ENCODE measurements at places on chromosomes 3 and 15.

DNA sequence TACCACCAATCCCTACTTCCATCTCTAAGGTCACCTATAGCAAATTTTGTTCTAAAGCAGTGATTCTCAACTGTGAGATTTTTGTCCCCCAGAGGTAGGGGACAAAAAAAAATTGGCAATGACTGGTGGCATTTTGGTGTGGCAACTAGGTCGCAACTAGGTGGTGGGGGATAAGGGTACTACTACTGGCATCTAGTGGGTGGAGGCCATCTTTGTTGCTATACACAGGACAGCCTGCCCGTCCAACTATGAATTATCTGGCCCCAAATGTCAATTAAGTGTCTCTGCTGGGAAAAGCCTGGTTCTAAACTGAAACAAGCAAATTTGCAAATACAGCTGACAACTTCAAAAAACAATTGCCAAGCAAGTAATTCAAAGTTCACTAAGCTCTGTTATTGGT lies 1.4 kb downstream of the MTMR10 start:
- DNase-seq: no peak

- no peak for DNase-seq
These were observed 676.3 kb upstream of the CCDC54 start for GRCh38 chr3:106700981-106701380.

GRCh38 chr3:140416666-140417065 lies 261.2 kb upstream of the TRIM42 start:
- no peak for DNase-seq

- DNase-seq: no peak
These were observed 321.8 kb downstream of the TBC1D5 start for GRCh38 chr3:17420668-17421067.

DNA sequence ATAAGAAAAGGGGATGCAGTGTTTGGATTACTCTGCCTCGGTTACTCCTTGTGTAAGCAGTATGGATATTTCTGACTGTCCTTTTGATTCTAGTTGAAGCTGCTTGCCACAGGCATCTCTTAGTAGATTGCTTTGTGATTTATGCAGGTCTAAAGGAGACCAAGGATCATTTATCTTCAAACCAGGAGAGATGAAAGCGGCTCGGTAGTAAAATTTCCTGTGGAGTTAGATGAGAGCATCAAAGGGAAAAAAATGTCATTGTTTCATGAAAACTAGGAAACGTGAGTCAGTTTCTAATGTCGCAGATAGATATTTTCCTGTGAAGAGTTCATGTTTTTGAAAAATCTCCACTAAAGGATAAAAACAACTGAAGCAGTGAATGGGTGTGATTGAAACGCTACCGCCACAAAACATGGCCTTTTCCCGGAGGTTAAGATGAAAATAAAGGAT lies 254.0 kb upstream of the TBL1XR1 start:
- no peak for DNase-seq

DNA sequence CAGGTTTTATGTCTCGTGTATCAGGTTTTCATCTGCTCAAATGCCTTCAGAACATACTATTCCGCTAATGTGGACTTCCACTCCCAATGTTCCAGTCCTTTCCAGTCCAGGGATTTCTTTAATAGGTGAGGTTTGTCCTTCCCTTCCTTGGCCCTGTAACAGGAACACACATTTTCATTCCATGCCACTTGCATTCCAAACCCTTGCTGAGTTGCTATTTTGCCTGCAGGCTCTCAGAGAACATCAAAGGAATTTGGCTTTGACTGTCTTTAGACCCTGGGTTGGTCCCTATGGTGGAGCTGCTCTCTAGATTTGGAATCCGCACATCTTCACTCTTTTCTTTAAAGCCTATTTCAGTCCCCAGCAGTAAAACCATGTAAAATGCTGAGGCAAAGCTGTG lies 12.3 kb upstream of the ALCAM start:
- no peak for DNase-seq

GRCh38 chr15:37820380-37821128 lies 113.9 kb upstream of the TMCO5A start:
- DNase-seq: no peak

DNA sequence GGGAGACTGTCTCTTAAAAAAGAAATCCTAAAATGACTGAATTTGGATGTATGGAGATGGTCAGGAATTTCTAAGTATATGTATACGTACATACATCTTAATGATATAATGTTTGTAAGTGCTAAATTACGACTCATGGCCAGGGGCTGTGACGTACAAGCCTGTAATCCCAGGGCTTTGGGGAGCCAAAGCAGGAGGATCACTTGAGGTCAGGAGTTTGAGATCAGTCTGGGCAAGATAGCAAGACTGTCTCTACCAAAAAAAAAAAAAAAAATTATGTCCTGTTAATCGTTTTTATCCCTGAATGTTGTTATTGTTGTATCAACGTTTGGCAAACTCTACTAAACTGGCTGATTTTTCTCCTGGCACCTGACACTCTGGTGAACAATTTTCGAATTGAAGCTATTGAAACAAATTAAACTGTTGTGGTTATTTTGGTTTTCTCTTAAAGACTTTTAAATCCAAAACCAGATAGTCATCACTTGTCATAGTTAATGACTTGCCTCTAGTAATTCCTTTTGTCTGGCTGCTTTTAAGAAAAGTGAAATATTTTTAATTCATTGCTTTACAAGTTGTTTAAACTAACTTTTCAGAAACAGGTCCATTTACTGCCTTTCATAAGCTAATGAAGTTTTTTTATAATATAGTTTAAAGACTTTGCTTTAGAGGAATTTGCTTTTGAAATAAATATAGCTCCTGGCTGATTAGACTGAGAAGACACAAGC lies 7.0 kb downstream of the MORF4L1 start:
- DNase-seq: no peak
